Endothelial cell of umbilical vein (primary cell): ENCODE measurements at places on chromosomes 3 and 15. TPM values are rescaled to one million over a fixed set of nuclear protein-coding genes. Genes with fewer than 3 reads are reported as not detected.
A peak's percentile ranks its signal among the peaks of the same experiment; 100 is the strongest.

DNA sequence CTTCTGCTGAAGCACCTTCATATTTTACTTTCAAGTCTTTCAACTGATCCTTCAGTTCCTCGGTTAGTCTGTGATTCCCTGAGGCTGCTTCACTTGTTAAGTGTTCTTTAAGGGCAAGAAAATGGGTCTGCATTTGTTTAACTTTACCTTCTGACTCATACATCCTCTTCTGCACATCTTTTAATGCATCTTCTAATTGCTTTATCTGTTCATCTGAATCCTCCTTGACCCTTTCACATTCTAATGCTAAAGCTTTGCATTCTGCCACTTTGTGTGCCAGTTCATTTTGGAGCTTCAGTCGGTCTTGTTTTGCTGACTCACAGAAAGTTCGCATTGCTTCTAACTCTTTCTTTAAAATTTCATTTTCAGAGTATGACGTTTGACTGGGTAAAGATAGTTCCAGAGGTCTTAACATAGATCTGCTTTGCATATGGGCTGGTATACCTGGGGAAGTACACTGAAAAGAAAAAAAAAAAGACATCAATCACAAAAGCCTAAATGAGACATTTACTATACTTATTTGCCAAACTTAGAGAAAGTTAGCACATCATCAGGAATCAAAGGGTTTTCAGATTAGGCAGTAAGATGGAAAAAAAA is 94.3 kb downstream of the UACA start:
- no peak for DNase-seq

GRCh38 chr3:150747886-150748683 is 14.9 kb downstream of the SIAH2 start:
- DNase-seq, result no peak

The WWTR1 gene
- total RNA-seq, result 210 and 262 TPM in 2 replicates

DNA sequence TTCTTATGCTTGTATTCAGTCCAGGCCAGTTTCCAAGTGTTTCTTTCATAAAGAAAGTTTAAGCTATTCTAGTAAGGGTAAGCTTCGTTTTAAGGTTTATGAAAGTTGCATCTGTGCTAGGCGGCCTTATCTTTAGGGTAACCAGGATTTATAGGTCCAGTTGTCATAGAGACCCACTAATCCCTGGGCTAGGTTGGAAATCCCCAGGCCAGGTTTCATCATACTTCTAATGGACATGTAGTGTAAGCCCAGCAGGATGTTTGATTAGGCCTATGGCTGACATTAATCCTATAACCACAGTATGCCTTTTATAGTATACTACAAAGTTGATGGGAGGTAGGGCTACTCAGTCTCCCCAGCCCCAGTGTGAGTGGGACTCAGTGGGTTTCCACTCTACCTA is 312.4 kb downstream of the CACNA2D3 start:
- no peak for DNase-seq

The NDUFB4 gene
- total RNA-seq, result 140 TPM in 2 replicates

GRCh38 chr15:66783314-66783713 is 81.3 kb downstream of the SMAD6 start:
- no peak for DNase-seq

The NANOGP8 gene
- not detected in 2 replicates for total RNA-seq

GRCh38 chr15:49492830-49493229 is 69.8 kb downstream of the FGF7 start:
- no peak for DNase-seq

The PARP15 gene
- 0.99 and 1.4 TPM in 2 replicates for total RNA-seq

The OXTR gene
- total RNA-seq, result 0.40 and 0.67 TPM in 2 replicates

- no peak for DNase-seq
These were observed 234.1 kb downstream of the OPA1 start for GRCh38 chr3:193827040-193827669.

DNA sequence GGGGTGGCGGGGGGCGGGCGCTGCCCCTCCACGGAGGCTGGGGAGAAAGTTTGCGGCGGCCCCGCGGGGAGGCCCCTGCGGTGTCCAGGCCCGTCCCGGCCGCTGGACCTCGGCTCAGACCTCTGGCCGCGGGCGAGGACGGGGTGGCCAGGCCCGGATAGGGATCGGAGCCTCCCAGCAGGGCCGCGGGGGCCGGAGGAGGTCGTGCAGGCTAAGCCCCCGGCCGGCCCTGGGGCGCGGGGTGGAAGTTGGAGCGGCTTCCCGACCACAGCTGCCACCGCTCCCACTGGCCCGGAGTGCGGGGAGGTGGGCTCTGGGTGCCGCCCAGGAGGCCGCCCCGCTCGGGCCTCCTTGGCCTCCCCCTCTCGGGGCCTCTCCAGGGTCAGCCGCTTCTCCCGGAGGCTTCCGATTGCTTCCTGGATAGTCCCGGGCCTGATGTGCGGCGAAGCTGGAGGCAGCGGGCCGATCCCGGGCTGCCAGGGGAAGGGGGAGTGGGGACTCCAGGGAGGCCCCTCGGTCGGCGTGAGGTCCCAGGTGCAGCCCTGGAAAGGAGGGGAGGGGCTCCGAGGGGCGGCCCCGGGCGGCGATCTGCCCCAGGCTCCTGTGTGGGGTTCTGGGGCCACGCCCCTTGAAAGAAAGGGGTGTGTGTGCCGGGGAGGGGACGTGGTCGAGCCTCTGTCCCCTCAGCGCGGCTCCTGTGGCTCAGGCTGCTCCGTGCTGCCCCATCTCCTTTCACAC is 907 bp downstream of the PLXNA1 start:
- no peak for DNase-seq

The IL20RB gene
- 1.6 and 2.5 TPM in 2 replicates for total RNA-seq

DNA sequence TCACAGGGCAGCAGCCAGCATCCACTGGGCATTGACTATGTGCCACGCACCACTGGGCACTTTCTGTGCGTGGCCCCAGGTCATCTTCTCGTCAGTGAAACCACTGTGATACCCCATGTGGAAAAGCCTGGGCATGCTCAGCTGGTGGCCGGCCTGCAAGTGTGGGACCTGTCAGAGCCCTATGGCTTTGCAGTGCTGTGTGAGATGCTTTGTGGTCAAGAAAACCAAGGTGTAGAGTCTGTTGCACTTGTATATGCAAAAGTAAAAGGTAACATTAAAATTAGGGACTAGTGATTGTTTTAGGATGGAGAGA is 69.5 kb downstream of the PGPEP1L start:
- no peak for DNase-seq

- peak; percentile 72 for DNase-seq
These were observed 535.7 kb downstream of the FOXP1 start for GRCh38 chr3:71047616-71048531.
